Astrocyte of the spinal cord (primary cell): ENCODE measurements at places on chromosomes 16 and 17.

DNA sequence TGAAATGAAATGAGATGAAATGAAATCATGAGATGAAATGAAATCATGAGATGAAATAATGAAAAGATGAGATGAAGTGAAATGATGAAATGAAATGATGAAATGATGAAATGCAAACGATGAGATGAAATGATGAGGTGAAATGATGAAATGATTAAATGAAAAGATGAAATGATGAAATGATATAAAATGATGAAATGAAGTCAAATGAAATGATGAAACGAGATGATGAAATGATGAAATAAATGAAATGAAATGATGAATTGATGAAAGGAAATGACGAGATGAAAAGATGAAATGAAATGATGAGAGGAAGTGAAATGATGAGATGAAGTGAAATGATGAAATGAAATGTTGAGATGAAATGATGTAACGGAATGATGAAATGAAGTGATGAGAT lies 595.6 kb downstream of the TP53TG3F start:
- no peak for DNase-seq

GRCh38 chr17:47304186-47304585 lies 19.6 kb upstream of the EFCAB13 start:
- no peak for DNase-seq

GRCh38 chr17:80372922-80373570 lies 41.9 kb upstream of the ENDOV start:
- no peak for DNase-seq

- DNase-seq: no peak
Measured at GRCh38 chr17:21072745-21073197, 30.0 kb upstream of the USP22 start.

DNA sequence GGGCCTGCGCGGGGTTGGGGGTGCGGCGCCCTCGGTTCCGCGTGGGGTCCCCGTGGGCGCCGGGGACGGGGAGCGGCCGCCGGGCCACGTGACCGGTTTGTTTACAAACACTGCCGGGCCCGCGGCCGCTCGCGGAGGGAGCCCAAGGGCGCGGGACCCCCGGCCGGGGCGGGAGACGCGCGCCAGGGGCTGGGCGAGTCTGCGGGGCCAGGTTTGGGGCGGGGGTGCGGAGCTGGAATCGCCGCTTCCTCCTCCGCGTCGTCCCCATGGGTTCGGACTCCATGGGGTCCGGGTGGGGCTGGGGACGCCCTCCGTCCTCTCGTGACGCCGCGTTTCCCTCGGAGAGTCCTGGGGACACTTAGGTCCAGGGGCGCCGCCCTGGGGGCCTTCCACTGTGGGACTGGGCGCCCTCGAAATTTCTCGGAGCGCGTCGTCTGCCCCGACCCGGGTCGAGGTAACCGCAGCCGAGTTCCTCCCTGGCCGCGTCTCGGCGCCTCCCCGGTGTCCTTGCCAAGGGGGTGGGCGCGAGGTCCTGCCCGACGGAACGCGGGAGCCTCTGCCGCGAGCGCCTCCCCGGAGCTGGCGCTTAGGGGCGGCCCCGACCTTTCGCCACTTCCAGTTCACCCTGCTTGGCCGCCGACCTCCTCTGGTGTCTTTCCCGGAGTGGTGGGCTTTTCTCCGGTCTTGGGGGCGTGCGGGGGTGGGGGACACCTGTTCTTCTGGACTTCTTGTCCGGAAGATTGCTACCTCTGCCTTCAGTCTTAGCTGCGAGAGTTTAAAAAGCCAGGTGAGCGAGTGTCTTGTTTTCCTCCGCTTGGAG lies 684 bp downstream of the YPEL2 start:
- no peak for DNase-seq
